Foreskin keratinocyte (primary cell): ENCODE measurements at places on chromosomes 1 and 21. TPM values are rescaled to one million over a fixed set of nuclear protein-coding genes. Genes with fewer than 3 reads are reported as not detected.
A peak's percentile ranks its signal among the peaks of the same experiment; 100 is the strongest.

DNA sequence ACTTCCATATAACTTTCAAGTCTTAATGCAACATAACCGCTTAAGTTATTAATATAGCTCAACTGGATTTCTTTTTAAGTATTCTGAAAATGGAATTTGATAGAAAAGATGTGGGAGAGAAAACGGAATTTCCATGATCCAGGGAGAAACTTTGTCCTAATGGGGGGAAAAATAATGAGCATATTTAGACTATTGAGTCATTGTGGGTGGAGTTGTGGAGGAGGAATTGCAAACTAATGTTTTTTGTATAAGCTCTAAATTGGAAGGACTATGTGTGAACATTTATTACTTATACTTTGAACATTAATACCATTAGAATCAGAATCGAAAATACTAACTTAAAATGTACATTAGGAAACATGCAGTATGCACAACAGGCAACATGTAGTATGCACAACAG lies 159.9 kb upstream of the NEGR1 start:
- DNase-seq, result no peak

DNA sequence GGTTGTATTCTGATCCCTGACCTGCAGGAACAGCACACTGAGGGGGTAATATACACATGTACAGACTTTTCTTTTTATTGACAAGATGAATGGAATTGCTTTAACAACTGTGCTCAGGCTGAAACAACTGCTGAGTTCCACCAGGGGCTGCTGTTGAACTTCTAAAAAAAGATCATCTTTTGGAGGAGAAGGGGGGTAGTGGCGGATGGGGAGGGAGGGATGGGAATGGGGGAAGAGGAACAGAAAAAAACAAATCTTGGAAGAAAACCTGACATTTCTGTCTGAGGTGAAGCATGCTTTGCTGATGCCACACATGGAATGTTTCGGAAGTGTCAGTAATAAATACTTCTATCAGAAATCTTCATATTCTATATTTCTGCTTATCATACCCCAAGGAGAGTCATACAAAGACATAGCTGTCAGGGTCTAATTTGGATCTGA lies 75.0 kb downstream of the RWDD3 start:
- DNase-seq, result no peak

GRCh38 chr1:67256291-67257172 lies 51.1 kb upstream of the IL12RB2 start:
- DNase-seq, result no peak

- DNase-seq, result no peak
These were observed 85.3 kb downstream of the VPS13D start for GRCh38 chr1:12315146-12315545.

DNA sequence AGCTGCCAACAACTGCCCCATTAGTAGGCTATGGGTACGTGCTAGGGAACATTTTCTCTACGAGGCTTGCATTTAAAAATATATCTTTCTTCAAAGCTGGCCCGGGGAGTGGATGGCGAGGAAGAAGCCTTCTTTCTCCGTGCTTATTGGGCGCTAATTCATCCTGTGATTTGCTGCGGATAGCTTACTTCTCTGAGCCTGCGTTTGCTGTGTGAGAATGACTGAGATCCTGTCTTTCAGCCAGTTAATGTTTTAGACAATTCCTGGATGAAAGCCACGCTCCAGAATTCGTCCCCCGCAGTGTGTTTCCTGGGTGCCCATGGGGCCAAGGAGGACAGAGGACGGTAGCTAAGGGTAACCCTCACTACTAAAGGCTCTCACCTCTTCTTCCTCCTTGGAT lies 57.8 kb upstream of the TARBP1 start:
- DNase-seq, result no peak

DNA sequence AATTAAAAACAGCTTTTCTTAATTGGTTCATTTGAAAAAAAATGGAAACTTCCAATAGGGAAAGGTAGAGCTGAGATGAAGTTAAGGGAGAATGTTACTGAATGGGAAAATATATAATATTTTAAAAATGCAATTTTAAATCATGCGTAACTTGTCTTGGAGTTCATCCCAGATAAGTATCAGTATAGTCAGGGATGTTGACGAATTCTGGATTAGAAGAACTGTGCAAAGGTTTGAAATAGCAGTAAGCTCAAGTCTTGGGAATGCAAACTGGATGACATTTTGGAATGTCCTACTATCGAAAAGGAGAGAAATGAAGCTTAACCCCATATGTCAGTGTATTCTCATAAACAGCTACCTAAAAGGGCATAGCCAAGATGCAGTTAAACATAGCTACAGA lies 4.0 kb upstream of the ST6GALNAC3 start:
- DNase-seq, result no peak

DNA sequence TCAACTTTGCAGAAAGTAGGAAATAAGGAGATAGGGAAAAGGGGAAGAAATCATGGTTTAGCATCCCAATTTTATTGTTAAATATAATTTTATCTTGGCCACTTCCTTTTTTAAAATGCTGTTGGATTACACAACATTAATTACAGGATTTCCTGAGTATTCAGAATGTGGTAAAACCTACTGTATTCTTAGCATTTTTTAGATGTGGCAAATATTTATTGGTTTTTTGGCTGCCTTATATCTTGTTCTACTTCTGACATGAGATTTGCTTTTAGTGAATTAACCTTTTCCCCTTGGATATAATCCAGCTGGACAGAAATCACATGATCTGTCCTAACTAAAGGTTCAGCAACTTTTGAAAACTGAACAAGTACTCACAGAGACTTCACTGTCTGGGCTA lies 104.9 kb downstream of the PTGS2 start:
- DNase-seq, result no peak

- no peak for DNase-seq
These were observed 14.5 kb downstream of the PDZK1IP1 start for GRCh38 chr1:47175227-47175934.

DNA sequence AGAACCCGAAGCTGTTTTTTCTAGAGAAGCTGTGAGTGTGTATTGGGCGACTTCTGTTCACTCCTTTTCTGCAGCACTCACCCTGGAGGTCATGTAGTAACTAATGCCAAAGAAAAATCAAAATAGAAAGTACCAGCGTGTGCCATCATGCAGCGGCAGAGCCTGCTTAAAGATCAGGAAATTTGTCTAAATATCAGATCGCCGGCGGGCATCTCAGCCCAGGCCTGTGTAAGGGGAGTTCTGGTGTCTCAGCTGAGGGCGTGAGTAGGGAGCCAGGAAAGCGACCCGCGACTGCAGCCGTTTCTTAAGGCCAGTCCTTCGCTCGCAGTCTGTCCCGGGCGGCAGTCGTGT lies 768 bp downstream of the EDARADD start:
- DNase-seq, result peak; percentile 71

Gene RGS1
- total RNA-seq, result not detected in 2 replicates

Gene AUNIP
- 11.5 and 13.8 TPM in 2 replicates for total RNA-seq

Gene OR14K1
- total RNA-seq, result not detected in 2 replicates
